Neural progenitor cell (in vitro differentiated cells): ENCODE measurements at places on chromosomes 7 and 10. TPM values are rescaled to one million over a fixed set of nuclear protein-coding genes. Genes with fewer than 3 reads are reported as not detected.

DNA sequence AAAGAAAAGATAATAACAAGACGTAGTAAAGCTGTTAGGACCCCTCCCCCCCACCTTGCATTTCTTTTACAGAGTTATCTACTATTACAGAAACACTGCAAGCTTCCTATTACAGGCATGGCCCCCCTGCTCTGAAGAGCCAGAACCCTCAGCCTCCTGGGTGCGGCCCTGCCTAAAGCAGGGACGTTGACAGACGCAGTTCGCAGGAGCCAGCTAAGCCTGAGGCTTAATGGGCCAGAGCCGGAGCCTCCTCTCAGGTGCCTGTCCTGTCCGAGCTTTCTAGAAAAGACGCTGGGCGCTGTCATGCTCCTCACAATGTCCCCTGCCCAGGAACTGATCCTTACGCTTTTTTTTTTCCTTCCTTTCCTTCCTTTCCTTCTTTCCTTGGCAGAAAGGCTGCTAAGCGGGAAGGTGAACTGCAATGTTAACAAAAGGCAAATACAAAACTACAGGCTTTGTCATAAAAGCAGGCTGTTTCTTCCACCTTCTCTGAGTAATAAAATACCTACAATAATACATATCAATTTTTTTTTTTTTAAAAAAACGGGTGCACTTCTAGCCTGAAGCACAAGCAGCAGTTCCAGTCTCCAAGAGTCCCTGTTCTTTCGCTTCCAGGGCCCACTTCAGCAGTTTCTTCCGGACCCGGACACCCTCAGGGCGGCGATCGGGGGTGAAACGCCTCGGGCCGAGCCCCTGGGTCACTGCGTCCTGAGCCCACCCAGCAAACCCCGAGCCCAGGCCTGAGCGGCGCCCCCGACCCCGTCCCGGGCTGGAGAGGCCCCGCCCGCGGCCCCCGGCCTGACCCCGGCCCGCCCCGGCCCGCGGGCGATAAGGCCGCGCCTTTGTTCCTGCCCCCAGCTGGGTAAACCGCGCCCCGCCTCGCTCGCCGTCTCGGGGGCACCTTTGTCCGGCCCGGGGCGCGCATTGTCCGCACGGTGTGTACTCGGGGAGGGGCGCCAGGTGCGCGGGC is 11.2 kb downstream of the MNX1 start:
- H3K27ac ChIP-seq = no peak overlapping the region
- H3K4me1 ChIP-seq = peaks cover 33% of the 10 kb centered on the region
- H3K4me3 ChIP-seq = peak overlapping the region; percentile 41
- DNase-seq = peak; percentile 74

DNA sequence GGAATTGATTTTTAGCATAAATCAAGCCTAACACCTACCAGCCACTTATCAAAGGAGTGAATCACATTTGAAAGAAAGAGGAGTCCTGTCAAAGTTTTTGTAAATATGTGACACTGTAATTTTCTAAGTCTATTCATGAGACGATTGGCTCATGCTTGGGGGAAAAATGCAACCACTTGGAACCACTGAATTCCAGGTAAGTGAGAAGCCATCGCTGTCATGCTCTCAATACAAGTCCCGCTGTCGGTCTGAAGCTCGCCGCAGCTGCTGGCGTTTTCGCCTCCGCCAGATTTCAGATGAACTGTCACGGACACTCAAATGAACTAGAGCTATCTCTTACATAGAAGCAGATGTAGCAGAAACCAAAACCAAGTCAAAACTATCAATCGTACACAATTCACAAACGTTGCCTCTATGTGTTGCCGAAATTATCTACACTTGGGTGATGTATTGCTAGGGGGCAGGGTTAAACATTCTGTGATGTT is 279.8 kb upstream of the FZD8 start:
- no peaks in the 10 kb centered on the region for H3K36me3 ChIP-seq
- H3K27ac ChIP-seq = no peak overlapping the region
- no peak for DNase-seq
- H3K4me3 ChIP-seq = no peak overlapping the region

DNA sequence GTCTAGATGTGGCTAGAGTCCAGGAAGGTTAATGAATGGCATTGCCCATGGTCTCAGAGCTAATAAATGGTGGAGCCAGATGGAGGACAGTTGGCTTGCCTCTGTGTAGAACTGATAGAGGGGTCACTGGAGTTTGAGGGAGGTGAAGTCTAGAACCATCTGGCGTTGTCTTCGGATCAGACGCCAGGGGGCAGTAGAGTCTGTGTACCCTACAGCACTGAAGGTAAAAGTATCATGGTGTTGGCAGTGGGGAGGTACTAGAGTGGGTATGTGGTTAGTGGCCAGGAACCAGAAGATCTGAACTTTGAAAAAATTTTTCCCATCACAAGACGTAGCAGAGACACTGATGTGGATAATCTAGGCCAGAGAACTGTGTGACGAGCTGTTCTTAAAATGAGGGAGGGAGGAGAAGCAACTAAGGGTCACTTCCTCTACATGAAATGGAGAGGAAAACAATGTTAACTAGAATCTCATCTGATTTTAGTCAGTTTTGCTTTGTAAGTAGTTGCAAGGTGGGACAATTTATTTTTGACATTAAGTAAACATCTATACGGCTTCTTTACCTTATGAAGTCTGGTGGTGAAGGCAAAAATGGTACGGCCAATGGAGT is 227.9 kb upstream of the PRSS58 start:
- peak; percentile 28 for DNase-seq
- no peak overlapping the region for H3K27ac ChIP-seq
- H3K36me3 ChIP-seq = no peaks in the 10 kb centered on the region

The OR9A2 gene
- total RNA-seq = not detected in 2 replicates

The CLRN3 gene
- total RNA-seq = 0.12 TPM in 1 of 2 replicates, not detected in the other
